ENCODE measurements at places on chromosomes 13 and 19.

- DNase-seq: no peak
Measured at GRCh38 chr13:48994706-48995105, 19.0 kb downstream of the FNDC3A start.

- DNase-seq: no peak
Measured at GRCh38 chr19:56144376-56144775, 3.3 kb downstream of the ZNF444 start.

- DNase-seq: peak; percentile 66
Measured at GRCh38 chr19:10501971-10502523, 1.1 kb downstream of the KEAP1 start.

DNA sequence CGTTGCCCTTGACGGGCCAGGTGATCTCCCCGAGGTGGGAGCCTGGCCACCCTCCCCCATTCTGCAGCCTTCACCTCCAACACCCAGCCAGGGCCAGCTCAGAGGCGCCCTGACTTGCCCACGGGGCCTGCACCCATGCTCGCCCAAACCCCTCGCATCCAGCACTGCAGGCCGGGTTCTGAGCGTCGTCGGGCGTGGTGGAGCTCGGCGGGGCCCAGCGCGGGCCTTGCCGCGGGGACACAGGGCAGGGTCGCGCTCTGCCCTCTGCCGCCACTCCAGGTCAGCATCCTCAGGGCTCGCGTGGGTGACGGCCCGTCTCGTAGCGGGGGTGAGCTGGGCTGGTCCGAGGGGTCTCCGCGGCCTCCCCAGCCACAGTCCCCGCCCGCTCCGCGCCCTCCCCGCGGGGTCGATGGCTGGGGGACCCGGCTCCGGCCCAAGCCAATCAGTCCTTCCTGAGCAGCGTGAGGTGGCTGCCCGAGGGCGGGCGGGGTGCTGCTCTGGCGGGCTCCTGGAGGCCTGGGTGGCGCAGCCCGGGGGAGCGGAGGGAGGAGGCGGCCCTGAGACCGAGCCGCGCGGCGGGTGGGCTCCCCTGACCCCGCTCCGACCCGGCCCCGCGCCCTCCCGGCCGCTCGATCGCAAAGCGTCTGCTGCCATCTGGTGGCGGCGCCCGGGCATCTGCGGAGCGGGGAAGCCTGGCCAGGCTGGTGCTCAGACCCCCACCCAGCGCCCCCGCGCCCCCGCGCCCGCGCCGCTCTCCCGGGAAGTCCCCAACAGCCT is 61.4 kb downstream of the CCNE1 start:
- peak; percentile 40 for DNase-seq
